ENCODE measurements at places on chromosomes 2 and 18.

DNA sequence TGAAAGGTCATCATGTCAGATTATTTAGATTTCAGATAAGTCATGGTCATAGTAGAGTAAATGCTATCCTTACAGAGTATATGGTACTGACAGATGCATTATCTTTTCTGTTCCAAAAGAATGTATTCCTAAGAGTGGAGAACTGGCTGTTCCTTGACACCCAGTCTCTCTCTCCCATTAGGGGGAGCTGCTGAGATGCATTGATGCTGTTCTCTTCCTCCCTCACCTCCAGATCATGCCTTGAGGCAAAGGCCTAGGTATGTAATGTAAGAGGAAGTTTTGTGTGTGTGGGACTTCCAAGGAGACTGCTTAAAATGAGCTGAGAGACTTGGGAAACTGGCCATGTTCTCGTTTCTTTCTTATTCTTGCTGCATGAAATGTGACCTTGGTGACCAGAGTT is 979.5 kb upstream of the CELF4 start:
- ATAC-seq, result no peak

- ATAC-seq, result no peak
Observed at GRCh38 chr18:21933931-21934765, 193.6 kb downstream of the MIB1 start.

DNA sequence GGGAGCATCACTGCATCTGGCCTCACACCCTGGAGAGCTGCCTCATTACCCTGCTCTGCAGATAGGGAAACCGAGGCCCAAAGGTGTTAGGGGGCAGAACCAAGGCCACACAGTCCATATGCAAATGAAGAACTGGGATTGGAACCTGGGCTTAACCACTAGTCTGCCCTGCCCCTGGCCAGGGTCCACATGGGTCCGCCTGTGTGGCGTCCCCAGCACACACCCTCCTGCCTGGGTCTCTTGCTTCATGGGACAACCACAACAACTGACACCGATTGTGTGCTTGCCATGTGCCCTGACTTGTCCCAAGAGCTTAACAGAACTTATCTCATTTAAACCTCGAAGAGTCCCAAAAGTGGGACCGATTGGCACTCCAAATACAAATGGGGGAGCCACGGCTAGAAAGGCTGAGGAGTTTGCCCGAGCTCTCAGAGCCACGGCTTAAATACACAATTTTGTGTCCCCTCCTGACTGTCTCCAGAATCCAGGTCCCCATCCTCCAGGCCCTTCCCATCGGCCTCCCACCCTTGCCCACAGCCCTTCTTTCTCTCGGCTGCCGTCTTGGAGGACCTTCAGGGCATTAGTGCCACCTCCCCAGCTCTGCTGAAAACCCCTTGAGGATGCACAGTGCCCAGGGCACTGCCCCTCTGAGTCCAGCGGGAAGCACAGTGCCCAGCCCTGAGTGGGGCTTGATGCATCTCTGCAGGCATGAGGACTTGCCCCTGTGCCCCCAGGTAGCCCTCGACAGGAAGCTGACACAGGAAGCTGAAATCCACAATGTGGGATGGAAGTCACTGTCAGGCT is 5.8 kb upstream of the DUSP2 start:
- no peak for ATAC-seq

DNA sequence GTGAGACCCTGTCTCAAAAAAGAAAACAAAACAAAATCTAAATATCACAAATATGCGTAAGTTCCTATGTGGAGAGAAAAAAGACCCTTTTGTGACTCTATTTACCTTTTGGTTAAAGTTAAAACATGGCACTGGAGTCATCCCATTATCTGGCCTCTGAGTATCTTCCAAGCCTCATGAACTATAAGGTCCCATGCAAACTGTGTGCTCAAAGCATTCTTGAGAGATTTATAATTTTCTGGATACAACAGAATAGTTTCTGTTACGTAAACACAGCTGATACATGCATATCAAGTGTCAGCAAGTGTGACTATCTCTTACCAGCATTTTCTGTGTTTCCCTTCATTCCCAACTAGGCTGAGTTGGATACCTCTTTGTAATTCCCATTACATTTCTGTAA is 8.8 kb upstream of the NOSTRIN start:
- no peak for ATAC-seq

GRCh38 chr2:102301867-102302362 is 9.4 kb upstream of the IL1RL1 start:
- no peak for ATAC-seq

- ATAC-seq, result no peak
Observed at GRCh38 chr2:46161315-46161714, 135.9 kb upstream of the EPAS1 start.

GRCh38 chr18:37482433-37482832 is 83.2 kb downstream of the CELF4 start:
- ATAC-seq, result no peak

Measured in gastroesophageal sphincter (tissue), 4 donors.